ENCODE measurements at places on chromosomes 2 and 18.

DNA sequence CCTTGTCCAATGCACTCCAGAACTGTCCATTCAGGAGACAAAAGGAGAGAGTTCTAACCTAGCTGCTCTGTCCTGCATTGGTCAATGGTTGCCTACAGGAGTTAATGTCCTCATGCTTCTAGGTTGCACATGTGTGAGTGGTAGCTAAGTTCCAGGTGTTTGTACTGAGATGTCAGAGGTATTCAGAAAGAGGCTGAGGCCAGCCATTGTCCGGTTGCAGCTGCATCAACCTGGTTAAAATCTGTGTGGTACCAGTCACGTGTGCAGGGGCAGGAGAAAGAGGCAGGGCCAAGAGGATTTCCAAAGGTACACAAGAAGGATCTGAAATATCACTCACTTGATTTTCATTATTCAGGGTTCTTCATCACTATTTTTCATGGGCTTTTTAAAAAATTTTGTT lies 70.8 kb downstream of the DTNA start:
- no peak for DNase-seq

DNA sequence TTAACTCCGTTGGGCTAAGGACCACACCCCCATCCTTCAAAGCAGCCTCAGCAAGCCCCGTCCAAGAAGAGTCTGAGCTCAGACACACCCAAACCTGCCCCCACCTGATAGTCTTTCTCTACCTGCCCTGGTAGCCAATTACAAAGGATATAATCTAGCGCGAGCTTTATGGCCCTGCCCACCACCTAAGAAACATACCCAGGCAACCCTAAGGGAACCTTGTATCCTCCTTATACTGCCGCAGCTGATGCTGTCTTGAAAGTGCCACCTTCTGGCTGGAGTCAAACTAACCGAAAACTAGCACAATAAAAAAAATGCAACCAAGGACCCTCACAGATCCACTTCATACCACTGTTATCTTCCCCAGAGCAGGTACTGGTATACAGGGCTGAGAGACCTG lies 628.3 kb upstream of the REG3G start:
- DNase-seq: no peak

- DNase-seq: peak; percentile 68
Observed at GRCh38 chr2:85662899-85663593, 5.0 kb downstream of the SFTPB start.

GRCh38 chr2:217445723-217446122 lies 557.1 kb downstream of the TNS1 start:
- no peak for DNase-seq

DNA sequence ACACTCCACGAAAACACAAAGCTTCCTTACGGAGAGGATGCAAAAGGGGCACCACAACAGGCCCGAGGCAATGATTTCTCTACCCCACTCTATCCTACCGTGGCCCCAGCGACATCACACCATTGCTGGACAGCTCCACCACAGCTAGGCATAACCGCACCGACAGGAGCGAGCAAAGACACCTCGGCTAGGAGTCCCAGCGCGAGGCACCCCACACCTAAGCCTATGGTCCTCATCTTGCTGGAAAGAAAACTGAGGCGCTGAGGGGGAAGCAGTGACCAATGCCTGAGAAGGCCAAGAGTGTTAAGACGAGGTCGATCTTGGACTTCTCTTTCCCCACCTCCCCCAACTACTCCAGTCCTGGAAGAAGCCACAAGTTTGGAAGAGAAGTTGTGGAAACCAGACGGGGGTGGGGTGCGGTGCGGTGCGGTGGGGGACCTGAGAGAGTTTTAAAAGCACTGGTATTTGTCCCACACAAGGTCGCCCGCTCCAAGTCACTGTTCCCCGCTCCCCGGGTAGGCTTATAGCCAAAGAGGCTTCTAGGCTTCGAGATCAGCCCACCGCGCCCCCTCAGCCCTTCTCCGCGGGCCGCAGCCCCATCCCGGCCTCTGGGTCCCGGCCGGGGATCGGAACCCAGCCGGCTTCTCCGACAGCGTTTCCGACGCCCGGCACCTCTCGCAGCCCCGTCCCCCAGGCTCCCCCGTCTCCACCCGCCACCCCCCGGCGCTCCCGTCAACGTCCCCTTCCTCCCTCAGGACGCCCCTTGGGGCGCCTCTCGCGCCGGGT lies 766 bp downstream of the PDE6D start:
- DNase-seq: no peak

DNA sequence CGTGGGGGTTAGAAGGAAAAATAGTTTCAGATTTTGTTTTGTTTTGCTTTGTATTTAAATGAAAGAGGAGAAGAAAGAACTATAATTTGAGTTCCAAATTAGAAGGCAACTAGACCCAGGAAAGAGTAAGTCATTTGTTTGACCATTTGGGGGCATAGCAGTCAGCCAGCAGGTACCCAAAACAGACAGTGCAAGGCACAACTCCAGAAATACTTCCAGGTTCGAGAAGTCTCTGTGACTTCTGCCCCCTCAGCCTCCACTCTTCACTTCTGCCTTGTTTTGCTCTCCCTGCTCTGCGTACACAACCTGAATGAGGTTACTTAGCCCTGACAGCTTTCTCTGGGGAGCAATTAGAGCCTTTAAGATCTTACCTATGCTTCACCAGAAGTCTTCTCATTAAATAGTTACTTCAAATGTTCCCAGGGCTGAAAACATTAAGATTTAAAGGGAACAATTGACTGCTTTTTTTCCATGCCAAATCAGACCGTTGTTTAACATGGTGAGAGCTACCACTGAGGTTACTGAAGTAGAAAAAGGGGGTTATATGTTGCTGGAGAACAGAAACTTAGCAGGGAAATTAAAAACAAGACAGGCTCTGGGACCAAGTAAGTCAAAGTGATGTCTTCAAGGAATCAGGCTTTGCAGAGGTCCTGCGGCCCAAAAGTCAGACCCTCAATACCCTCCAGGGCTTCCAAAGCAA lies 216.9 kb downstream of the BCL11A start:
- DNase-seq: no peak

DNA sequence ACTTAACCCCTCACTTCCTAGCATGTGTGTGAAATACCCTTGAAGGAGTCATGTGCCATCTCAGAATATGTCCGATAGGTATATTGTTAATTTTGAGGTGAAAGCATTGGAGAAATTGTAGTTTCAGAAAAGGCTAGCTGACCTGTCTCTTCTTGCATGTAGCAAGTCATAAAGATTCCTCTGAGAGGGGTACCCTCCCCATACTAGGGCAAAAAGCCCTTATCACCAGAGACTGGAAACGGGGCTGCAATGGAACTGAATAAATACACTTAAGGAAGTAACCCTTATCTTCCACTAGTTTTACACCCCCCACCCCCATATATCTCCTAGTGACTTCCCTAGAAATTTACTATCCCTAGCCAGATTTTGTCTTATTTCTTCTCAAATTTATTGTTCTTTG lies 1.8 kb upstream of the SF3B6 start:
- DNase-seq: no peak

DNA sequence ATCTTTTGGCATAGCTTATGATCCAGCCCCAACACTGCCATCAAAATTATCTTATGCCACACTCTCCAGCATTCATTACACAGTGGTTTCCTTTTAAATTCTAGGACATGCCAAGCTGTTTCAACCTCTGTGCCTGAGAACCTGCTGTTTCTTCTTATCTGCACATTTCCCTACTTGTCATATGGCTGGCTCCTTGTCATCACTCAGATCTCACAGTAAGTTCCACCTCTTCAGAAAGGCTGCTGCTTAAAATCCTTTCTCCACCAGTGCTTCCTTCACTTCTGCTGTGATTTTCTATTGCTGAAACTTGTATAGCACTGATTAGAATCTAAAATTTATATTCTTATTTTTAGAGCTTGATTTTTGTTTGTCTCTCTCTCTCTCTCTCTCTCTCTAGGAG lies 43.4 kb downstream of the MC4R start:
- no peak for DNase-seq

GRCh38 chr2:48531141-48531648 lies 1.2 kb downstream of the STON1 start:
- no peak for DNase-seq

DNA sequence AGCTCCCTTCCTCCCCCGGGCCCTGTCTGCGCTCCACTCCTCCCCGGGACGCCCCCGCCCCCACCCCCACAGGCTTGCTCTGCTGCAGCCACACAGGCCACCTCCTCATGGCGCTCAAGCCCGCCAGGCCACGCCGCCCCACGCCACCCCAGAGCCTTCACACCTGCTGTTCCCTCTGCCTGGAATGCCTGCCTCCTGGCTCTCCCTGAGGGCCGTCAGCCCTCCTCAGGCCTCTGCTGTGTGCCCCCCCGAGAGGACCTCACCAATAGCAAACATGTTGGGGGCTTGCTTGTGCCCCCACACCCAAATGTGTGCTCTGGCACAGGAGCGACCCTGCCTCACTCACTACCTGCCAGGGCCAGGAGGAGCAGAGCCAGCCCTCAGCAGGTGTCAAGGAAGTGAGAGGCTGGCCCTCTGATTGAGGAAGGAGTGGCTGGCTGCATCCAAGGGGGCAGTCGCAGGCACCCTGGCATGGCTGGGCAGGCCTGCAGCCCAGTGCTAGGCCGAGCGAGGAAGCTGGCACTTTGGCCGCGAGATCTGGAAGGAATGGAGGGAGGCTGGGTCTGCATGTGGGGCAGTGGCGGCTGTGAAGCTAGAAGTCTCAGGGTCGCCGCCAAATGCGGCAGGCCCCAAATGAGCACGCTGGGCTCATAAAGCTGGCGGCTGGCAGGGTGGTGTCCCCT lies 86.5 kb downstream of the INHBB start:
- DNase-seq: no peak

- DNase-seq: no peak
Observed at GRCh38 chr18:21826196-21826595, 85.6 kb downstream of the MIB1 start.

DNA sequence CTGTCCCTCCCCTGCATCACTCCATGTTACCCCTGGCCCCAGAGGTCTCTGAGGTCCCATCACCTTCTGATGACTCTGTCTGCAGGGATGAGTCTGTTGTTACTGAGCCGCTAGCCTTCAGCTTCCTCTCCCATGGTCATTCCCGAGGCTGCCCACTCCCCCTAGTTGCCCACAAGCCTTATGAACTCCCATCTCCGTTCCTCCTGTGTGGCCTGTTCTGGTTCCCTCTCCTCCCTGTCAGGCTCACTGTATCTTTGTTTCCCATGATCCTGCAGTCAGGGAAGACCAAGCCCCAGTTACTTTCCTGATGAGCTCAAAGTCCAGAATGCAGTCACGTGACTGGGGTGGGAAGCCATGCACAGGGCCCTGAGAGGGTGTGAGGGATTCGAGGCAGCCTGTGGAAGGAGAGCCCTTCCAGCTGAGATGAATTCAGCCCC lies 39.5 kb downstream of the INPP4A start:
- DNase-seq: no peak

DNA sequence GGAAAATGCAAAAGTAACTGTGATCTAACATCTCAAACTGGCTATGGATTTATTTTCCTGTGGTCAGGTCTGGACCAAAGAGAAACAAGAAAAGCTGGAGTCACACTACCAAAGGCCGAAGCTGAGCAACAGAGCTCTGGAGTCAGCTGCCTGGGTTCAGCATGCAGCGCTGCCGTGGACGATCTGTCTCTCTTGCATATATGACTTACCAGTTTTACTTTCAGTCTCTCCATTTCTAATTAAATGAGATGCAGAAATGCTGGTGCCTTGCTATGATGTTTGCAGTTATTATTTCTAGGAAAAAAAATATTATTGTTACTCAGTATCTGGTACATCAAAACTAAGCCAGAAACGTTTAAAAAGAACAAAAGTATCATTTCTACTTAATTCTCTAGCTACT lies 813.2 kb downstream of the RNF144A start:
- DNase-seq: no peak

GRCh38 chr2:27856386-27856785 lies 33.8 kb downstream of the RBKS start:
- no peak for DNase-seq

GRCh38 chr2:64792300-64792699 lies 138.6 kb upstream of the SERTAD2 start:
- no peak for DNase-seq

- no peak for DNase-seq
Observed at GRCh38 chr2:144290276-144290675, 229.6 kb downstream of the ZEB2 start.

GRCh38 chr2:157170299-157170698 lies 87.2 kb upstream of the GALNT5 start:
- DNase-seq: no peak

DNA sequence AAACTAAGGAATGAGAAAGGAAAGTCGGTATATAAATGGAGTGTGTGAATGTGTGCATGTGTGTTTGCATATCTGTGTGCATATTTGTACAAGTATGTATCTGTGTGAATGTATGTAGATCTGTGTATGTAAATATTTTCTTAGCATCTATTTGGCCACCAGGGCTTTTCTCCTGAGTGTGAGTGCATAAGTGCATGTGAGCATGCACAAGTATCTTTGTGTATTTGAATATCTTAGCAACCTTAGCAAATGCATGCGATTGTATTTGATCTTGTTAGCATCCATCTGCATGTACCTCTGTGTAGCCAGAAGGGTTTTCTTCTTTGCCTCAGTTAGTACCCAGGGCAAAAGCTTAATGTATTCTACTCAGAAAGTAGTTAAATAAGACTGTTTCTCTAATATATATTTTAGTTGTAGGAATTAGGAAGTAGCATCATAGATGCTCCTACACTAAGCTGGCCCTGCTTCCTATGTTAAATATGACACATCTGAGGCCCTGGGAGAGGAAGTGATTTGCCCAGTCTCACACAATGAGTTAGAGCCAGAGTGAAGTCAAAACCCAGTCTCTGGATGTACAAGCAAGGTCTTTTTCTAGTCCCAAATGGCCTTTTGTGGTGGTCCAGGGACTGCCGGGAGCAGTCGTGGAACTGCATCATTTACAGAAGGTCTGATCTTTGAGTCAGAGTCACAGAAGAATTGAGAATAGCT lies 9.2 kb downstream of the FKBP1B start:
- no peak for DNase-seq

DNA sequence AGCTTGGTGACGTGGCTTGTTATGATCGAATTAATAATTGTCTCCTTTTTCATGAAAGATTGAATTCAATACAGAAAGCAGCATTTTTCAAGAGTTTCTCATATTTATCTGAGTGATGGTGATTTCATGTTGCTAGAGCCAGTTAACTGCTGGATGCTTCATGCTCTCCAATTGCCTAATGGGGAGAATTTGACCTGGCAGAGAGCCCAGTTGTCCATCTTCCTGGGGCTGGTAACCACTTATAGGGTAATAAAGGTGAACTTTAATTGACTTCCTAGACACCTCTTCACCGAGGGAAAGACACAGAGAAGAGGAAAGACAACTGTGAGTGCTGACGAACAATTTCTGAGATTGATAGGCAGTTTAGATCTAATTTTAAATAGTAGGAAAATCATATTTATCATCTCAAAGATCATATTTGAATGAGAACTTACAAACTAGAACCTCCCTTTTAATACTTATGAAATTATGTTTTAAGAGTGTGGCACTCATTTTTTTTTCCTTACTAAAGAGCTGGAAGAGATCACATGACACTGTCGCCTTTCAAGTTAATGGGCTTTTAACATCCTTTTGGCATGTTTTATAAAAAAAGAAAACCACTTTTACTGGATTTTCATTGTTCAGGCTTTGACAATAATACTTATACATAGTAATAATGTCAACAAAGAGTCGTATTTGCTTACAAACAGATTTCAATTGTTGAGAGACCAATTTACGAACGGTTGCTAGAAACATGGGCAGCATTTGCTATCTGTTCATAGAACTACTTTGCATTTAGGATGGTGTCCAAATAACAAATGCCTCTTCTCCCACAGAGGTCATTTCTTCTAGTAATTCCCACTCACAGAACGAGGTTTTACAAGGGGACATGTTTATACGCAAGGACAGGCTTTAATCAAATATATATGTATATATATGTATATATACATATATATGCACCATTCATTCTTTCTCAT lies 153.3 kb downstream of the RAPGEF4 start:
- no peak for DNase-seq

- DNase-seq: no peak
Observed at GRCh38 chr2:55025627-55026026, 24.6 kb downstream of the RTN4 start.

Measured in suppressor macrophage treated with lipopolysaccharide for 1 hour (primary cell).